ENCODE measurements at places on chromosomes 16 and 17.

- no peak for DNase-seq
Measured at GRCh38 chr16:19842426-19843157, 42.1 kb downstream of the GPRC5B start.

DNA sequence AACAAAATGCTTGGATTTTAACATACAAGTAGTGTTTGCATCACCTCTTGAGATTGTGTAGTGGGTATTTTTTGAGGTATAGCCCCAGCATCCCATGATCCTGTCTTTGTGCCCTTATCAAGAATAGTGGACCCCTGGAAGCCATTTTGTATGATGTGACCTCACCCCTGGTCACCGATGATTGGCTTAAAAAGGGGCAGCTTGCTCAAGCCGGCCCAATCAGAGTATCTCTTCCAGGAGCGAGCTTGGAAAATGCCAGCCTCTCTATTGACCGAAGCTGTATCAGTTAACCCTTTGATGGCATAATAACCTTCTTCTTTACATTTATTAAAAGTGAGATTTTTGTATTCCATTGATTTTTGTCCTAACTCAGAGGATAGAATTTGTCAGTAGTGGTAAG lies 55.5 kb upstream of the FAM20A start:
- DNase-seq: no peak

DNA sequence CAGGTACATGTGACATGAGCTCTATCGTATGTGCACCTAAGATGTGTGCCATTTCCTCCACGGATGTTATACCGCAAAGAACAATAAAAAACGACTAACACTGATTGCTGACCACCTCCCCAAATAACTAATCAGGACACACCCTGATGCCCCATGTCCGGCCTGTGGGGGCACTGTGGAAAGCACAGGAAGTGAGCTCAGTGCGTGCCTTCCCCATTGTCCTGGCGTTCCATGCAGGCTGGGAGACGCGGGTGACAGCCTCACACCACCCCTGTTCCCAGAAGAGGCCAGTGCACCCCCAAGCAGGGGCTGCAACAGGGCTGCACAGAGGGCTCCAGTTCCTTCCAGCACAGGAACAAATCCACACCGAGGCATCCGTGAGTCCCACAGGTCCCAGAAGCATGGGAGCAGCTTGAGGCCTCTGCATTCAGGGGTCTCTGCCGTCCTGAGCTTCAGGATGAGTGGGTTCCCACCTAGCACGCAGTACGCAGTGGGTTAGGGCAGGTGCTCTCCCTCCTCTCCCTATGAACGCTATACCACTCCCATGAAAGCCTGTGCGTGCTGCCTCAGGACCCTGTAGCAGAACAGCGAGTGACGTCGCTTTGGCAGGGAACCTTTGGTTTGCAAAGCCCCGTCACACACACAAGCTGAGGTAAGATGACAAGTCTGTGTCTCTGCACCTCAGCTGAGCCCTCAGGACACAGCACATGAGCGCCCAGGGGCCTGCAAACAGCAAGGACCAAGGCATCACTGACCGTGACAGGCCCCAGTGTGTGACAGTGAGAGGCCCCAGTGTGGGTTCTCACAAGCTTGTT lies 117.7 kb downstream of the ZNF778 start:
- DNase-seq: no peak

DNA sequence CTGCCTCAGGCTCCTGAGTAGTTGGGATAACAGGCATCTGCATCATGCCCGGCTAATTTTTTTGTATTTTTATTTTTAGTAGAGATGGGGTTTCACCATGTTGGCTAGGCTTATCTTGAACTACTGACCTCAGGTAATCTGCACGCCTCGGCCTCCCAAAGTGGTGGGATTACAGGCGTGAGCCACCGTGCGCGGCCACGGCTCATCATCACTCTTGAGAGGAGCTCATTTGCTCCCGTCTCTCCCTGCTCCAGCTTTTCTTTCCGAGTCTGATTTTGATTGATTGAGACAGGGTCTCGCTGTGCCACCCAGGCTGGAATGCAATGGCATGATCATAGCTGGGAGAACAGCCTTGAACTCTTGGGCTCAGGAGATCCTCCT lies 12.6 kb downstream of the PGS1 start:
- DNase-seq: no peak

GRCh38 chr17:75454193-75454592 lies 2.2 kb upstream of the TMEM94 start:
- DNase-seq: no peak

GRCh38 chr16:20678242-20678641 lies 19.2 kb downstream of the ACSM1 start:
- no peak for DNase-seq

- DNase-seq: no peak
Measured at GRCh38 chr16:23917621-23918020, 81.8 kb downstream of the PRKCB start.

- DNase-seq: no peak
Measured at GRCh38 chr17:80694085-80694991, 149.7 kb downstream of the RPTOR start.

GRCh38 chr16:65700596-65700995 lies 578.7 kb upstream of the CDH11 start:
- DNase-seq: no peak

DNA sequence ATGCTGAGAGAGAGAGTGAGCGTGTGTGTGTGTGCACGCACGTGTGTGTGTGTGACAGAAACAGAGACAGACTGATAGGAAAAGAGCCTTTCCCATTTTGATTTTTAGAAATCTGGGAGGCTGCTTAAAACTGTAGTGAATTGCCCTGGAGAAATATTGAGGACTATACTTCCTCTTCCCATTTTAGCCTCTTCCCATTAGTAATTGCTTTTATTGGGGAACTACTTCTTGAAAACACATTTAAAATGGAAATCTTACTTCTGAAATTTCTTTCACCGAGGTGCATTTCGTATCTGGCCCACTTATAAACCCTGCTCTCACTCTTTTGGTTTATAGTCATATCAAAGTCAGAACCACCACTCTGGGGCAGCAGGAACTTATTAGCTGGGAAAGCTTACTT lies 47.1 kb downstream of the NUP93 start:
- no peak for DNase-seq

- no peak for DNase-seq
Measured at GRCh38 chr16:79261481-79261940, 339.0 kb downstream of the MAF start.

DNA sequence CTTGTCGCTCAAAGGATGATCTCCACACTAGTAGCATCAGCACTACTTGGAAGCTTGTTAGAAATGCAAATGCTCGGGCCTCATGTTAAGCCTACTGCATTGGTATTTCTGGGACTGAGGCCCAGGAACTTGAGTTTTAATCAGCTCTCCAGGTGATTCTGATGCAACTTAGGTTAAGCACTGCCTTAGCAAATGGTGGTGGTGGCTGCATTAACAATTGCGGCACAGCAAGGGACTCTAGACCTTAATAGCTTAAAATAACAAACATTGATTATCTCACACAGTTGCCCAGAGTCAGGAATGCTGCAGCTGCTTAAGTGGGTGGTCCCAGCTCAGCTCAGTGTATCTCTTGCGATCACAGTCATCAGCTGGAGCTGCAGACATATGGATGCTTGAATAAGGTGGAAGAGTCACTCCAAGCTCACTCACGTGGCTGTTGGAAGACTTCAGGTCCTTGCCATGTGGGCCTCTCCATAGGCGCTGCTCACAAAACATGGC lies 25.8 kb downstream of the HS3ST3A1 start:
- no peak for DNase-seq

DNA sequence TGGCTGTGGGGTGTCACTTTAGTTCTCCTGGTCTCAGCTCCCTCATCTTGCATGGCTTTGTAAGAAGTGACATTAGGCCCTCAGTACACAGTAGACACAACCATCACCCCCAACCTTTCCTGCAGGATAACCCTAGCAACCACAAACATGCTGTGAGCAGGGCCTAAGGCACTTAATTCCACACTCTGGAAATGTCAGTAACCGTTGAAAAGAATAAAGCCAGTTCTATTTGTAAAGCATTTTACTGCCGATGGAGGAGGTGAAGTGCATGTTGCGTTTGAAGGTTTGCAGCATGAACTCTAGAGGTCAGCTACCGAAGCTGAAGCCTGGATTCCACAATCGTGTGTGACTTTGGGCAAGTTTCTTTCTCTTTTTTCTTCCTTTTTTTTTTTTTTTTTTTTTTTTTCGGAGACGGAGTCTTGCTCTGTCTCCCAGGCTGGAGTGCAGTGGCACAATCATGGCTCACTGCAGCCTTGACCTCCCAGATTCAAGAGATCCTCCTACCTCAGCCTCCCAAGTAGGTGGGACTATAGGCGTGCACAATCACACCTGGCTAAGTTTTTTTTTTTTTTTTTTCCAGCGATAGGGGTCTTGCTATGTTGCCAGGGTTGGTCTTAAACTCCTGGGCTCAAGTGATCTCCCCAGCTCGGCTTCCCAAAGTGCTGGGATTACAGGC lies 26.1 kb upstream of the TOB1 start:
- no peak for DNase-seq

- no peak for DNase-seq
Measured at GRCh38 chr16:88297178-88297720, 85.5 kb upstream of the ZNF469 start.

GRCh38 chr16:51129105-51129504 lies 22.0 kb downstream of the SALL1 start:
- DNase-seq: no peak

- DNase-seq: no peak
Measured at GRCh38 chr17:46061435-46061834, 62.4 kb downstream of the STH start.

DNA sequence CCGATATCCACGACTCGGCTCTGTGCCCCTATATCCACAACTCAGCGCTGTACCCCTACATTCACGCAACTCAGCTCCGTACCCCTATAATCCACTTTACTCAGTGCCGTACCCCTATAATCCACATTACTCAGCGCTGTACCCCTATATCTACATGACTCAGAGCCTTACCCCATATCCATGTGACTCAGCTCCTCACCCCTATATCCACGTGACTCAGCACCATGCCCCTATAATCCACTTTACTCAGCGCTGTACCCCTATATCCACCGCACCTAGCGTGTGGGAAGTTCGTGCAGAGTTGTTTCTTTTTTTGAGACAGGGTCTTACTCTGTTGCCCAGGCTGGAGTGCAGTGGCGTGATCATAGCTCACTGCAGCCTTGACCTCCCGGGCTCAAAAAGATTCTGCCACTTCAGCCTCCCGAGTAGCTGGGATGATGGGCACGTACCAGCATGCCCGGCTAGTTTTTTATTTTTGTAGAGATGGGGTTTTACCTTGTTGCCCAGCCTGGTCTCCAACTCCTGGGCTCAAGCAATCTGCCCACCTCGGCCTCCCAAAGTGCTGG lies 17.4 kb downstream of the CYB5D2 start:
- DNase-seq: no peak

GRCh38 chr16:966505-966904 lies 4.3 kb downstream of the LMF1 start:
- DNase-seq: no peak

DNA sequence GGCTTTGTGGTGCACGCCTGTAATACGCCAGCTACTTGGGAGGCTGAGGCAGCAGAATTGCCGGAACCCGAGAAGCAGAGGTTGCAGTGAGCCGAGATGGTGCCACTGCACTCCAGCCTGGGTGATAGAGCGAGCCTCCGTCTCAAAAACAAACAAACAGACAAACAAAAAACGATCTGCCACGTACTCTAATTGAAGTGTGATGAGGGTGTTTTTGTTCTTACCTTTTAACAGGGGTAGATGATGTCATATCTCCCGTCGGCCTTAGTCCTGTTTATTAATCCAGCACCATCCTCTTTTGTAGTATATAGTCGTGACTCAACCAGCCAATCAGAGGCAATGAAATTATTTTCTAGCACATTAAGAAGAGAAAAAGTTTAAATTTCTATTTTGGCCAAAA lies 58.5 kb downstream of the IQCK start:
- DNase-seq: no peak

DNA sequence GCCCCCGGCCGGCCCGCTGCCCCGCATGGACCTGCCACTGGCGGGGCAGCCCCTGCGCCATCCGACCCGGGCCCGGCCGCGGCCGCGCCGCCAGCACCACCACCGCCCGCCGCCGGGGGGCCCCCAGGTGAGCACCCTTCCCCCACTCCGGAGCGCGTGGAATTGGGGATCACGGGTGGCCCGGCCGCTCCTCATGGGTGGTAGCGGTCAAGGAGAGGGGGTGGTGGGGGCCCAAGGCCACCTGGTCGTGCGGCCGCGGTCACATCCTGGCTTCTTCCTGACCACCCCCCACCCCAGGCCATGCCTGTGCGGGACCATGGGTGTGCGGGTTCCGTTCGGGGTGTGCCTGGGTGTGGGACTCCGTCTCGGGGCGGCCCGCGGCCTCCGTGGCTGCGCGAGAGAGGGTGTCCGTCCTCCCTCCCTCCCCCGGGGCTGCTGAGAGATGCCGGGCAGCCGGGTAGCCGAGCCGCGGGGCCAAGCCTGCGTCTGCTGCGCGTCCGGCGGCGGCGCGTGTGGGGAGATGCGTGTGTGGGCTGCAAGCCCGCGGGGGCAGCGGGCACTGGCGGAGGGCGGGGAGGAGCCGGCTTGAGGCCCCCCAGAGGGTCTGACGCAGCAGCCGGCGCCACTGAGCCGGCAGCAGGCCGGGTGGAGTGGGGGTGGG lies 6.8 kb downstream of the ACD start:
- no peak for DNase-seq

DNA sequence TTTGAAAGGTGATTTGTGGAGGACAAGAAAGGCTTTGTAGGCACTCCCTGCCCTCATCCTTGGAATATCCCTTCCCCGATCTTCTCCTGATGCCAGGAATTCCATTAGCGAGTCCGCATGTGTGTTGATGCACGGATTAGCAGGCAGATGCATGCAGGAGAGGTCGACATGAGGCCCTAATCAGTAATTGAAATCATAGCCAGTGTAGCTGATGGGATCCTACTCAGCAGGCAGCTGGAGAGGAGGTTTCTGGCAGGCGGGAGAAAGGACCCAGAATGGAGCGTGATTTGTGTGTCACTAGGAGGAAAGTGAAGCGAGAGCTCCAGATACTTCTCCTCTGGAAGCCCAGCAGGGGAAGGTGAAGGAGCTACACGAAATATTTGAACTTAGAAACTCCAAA lies 196.3 kb upstream of the CDH11 start:
- no peak for DNase-seq

- no peak for DNase-seq
Measured at GRCh38 chr17:73274490-73274889, 12.8 kb upstream of the CPSF4L start.

All from GM12891 (cell line).